Stimulated activated CD4-positive, alpha-beta T cell treated with anti-CD3 and anti-CD28 coated beads, Interleukin-1b, Interleukin-23, amount 100 ng/mL, for 4 hours (primary cell): ENCODE measurements at places on chromosomes 13 and 19.

DNA sequence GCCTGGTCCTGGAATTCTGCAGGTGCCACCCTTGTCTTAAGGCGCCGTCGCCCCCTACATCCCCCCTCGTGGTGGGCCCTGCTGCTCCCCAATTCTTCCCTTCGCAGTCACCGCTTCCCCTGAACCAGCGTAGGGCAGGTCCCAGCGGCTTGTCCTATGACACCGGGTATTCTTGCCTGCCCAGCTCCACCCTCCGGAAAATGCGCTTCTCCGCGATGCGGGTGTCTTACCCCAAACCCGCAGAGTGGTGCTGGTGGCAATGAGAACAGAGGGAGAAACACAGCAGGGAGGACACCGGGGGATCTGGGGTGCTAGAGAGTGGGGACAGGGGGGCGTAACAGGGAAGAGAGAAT lies 9.0 kb downstream of the ZNF808 start:
- DNase-seq, result peak; percentile 15

DNA sequence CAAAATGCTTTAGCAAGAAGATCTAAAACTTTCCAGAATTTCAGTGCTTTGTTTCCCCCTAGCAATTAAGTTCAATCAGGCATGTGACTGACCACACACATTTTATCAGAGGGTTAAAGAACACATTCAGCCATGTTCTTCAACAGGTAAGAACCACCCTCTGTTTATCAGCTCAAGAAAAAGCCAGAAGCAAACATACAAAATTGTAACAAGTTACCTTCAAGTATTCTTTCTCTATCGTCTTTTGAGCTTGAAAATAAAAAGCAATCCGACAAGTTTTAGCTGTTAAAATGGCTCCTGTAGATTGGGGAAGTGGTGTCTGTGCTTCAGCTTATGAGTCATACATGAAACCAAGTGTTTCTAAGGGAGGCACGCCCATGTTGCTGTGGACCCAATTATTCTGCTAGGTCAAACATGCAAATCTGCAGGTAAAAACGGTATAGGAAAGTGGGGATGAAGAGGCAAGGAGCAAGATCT lies at the start of gene ELF1:
Gene ELF1, minus strand, starts transcription at position 306 of the 477 bp plus-strand sequence. CDS start 37,262 bp downstream, outside the sequence.
- DNase-seq, result no peak

DNA sequence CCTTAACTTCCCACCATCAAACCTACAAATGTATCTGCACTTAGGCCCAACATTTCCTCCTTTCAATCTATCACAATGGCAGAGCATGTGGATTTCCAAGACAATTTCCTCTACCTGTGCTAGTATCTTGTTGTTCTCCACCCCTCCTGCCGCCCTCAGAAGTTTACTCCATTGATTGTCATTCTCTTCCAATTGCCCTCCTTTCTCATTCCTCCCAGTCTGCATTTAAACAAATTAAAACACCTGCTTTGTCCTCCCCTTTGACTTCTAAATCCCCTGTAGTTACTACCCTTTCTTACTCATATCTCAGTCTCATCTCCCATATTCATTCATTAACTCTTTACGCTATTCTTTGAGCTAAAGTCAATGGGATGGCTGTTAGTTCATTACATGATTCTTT lies 370.6 kb downstream of the DIAPH3 start:
- DNase-seq, result no peak

- DNase-seq, result no peak
Observed at GRCh38 chr19:36196249-36196648, 18.2 kb downstream of the ZNF565 start.

DNA sequence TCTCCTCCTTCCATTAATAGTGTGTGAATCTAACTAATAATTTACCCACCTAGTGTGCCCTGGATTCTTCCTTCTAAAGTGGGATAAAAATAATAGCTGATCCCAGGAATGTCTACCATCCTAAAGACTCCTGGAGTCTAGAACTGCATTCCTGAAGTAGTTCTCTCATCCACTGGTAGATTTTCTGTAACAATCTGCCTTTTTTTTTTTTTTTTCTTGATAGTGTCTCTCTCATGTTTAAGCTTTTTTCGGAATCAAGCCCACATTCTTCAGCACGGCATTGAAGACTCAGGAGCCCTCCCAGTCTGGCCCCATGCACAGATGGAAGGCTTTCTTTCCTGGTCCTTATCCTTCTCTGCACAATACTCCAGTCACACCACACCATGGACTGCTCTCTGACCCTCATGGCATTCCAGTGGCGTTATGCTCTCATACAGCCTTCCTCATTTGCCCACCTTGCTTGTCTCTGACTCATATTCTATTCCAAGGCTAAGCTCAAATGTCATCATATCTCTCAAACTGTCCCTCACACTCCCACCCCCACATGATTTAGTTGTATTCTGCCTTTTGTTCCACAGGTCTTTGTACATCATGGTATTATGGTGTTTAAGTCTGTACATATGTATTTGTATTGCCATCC lies 68.7 kb upstream of the FRY start:
- DNase-seq, result no peak

DNA sequence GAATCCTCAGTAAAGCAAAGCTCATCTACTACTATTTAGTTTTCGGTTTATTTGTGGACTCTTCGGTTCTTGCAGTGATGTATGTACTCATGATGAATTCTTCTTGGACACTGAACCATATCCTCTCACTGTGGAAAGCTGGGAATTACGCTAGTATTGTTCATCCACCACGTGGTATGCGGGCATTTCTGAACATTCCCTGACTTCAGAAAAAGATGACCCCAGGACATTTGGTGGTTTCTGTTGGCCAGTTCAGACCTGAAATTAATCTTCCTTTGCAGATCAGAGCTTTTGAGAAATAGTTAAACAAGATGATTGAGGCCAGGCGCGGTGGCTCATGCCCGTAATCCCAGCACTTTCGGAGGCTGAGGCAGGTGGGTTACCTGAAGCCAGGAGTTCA lies 25.3 kb upstream of the FBN3 start:
- DNase-seq, result no peak

GRCh38 chr13:44812818-44813217 lies 176.5 kb downstream of the NUFIP1 start:
- no peak for DNase-seq

GRCh38 chr19:1265615-1266128 lies 3.5 kb upstream of the CIRBP start:
- DNase-seq, result no peak

DNA sequence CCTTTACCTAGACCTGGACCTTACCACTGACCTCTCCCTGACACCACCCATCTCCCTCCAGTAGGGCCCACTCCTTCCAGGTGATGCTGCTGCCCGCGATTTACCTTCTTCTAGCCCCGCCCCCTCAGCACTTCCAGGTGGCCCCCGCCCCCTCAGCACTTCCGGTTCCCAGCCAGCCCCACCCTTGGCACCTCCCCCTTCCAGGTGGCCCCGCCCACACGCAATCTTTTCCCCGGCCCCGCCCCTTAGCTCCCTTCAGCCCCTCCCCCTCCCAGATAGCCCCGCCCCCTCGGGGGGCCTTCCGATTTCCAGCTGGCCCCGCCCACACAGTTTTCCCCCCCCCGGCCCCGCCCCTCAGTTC lies 586 bp downstream of the LIG1 start:
- DNase-seq, result peak; percentile 96

GRCh38 chr13:76048131-76048530 lies 412.0 kb downstream of the LMO7 start:
- DNase-seq, result no peak

GRCh38 chr13:110423689-110424302 lies 116.7 kb downstream of the COL4A2 start:
- DNase-seq, result no peak

DNA sequence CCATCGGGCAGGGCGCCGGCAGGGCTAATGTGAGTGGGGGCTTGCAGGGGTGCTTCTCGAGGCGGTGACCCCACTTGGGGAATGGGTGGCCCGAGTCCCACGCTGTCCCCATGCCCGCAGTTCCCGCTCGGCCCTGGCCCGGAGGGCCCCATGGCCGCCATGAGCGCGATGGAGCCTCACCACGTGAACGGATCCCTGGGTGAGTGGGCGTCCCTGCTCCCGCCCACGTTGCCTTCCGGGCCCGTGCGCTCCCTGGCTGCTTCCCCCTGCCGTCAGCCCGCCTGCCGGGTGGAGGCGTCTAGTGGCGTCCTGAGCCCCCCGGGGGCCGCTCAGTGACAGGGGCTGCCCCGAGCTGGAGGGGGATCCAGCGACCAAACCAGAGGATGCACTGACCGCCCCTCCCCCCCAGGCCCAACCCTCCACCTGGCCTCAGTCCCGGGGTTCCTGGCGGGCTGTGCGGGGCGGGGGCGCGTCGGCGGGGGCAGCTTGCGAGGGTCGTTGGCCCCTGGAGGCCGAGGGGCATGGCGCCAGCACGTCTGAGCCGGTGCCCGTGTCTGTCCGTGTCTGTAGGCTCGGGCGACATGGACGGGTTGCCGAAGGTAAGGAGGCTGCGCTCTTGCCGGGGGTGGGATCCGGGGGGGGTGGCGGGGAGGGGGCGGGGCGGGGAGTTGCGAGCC lies 4.8 kb downstream of the ISYNA1 start:
- peak; percentile 50 for DNase-seq

- DNase-seq, result no peak
Observed at GRCh38 chr19:19271828-19272599, 1.1 kb downstream of the TM6SF2 start.

DNA sequence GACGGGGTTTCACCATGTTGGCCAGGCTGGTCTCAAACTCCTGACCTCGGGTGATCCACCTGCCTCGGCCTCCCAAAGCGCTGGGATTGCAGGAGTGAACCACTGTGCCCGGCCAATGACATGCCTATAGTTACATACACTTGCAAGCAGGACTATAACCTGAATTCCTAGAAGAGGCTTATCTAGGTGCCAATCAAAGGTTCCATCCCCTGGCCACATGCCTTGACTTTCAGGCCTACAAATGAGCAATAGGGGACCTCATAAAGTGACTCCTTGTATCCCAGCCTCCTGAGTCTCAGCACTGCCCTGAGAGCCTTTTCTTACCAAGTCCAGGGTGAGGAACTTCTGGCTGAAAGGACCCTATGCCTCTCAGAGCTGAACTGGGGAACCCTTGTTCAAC lies 3.9 kb upstream of the LSM4 start:
- DNase-seq, result no peak

GRCh38 chr13:28607187-28607955 lies 51.6 kb upstream of the POMP start:
- DNase-seq, result no peak

- DNase-seq, result no peak
Observed at GRCh38 chr13:112693831-112694497, 4.1 kb downstream of the ATP11A start.

GRCh38 chr19:14954071-14954655 lies 12.9 kb downstream of the OR7C2 start:
- DNase-seq, result no peak

DNA sequence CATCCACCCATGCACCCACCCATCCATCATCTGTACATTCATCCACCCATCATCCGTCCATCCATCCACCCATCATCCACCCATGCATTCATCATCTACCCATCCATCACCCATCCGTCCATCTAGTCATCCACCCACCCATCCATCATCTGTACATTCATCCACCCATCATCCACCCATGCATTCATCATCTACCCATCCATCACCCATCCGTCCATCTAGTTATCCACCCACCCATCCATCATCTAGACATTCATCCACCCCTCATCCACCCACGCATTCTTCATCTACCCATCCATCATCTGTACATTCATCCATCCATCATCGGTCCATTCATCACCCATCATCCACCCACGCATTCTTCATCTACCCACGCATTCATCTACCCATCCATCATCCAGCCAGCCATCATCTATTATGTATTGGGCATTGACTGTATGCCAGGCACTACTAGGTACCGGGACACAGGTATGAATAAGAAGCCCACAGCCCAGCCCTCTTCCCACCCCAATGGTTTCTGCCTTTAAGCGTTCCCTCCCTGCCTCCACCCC lies 16.7 kb upstream of the GALP start:
- DNase-seq, result no peak

- no peak for DNase-seq
Observed at GRCh38 chr19:17646441-17646840, 41.7 kb downstream of the UNC13A start.

- no peak for DNase-seq
Observed at GRCh38 chr13:94145966-94146365, 333.5 kb downstream of the DCT start.

- DNase-seq, result peak; percentile 97
Observed at GRCh38 chr19:48637449-48637947, 319 bp upstream of the DBP start.

DNA sequence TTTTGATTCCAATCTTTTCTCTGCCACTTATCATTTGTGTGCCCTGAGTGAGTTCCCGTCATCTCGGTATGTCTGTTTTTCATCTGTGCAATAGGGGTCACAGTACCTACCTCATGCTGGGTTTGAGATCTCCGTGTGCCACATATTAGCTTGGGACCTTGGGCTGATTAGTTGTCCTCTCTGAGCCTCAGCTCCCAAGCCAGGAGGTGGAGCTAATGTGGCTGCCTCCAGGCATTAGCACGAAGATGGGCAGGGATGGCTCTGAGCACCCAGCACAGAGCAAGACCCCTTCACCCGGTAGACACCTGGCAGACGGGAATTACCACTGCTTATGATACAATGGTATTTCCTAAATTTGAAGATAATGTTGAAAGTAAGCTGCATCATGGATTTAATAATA lies 35.8 kb upstream of the XPO4 start:
- DNase-seq, result no peak

DNA sequence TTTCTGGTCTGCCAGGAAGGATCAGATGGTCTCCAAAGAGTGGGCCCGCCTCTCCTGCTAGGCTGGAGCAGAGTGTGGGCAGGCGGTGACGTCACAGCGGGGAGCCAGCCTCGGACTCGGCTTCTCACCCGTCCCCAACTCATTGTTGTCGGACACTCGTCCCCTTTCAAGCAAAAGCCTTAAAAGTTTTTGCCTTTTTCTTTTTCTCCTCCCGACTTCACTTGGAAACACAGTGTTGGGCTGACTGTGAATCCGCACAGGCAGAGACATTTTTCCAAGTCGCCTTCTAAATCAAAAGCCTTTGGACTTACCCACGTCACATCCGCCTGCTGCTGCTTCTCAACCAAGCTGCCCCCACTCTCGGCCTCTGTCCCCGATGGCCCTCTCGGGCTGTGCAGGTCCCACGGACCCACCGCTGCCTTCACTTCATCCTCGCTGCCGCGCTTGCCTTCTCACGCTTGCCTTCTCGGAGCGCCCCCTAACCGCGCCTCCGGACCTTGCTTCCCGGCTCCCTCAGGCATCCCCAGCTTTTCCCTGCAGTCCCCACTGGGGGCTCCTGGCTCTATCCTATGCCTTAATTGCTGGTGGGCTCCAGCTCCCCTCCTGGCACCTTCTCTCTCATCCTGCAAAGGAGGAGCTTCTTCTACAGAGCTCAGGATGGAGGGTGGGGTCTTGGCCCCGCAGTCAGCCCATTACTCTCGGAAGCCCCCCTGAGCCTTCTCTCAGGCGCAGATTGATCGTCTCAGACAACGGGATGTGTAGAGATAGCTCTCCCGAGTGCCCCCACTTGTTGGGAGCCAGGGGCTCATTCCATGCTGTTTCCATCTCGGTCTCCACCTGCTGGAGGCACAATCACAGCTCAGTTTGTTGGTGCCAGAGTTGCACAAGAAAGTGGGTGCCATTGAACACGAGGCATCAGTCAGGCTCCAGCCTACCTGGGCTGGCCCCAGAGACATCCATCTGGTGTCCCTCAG lies 3.9 kb upstream of the ZNF135 start:
- no peak for DNase-seq

DNA sequence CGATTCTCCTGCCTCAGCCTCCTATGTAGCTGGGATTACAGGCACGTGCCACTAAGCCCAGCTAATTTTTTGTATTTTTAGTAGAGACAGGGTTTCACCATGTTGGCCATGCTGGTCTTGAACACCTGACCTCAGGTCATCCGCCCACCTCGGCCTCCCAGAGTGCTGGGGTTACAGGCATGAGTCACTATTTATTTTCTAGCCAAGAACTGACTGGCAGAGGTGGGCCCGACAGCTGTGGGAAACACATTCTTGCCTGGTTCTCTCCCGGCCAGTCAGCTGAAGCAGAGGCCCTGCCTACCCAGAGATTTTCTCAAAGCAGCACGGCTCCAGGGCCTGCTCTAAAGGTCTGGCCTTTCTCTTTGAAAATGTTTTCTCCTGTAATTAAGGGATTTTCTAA lies 108.0 kb downstream of the KCTD15 start:
- DNase-seq, result no peak
